CD4-positive, CD25-positive, alpha-beta regulatory T cell (primary cell): ENCODE measurements at places on chromosomes 2 and 18. TPM values are rescaled to one million over a fixed set of nuclear protein-coding genes. Genes with fewer than 3 reads are reported as not detected.
A peak's percentile ranks its signal among the peaks of the same experiment; 100 is the strongest.

DNA sequence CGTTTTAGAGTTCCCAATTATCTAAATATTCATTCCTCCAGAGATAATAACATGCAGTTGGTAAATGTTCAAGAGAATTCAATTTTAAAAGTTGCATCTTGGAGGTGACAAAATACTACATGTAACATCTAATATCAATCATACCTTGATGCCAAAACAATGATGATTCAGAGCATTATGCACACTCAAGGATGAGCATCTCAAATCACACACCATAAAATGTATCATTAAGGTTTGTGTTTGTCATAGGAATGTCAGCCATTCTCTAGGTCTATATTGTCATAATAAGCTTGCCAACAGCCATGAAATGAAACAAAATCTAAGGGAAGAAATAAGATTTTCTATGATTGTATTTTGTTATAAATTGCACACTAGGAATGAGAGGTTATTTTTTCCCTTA, 1667.0 kb downstream of the DPP10 start:
- DNase-seq: no peak
- H3K4me3 ChIP-seq: no peak overlapping the region
- H3K27ac ChIP-seq: no peak overlapping the region

DNA sequence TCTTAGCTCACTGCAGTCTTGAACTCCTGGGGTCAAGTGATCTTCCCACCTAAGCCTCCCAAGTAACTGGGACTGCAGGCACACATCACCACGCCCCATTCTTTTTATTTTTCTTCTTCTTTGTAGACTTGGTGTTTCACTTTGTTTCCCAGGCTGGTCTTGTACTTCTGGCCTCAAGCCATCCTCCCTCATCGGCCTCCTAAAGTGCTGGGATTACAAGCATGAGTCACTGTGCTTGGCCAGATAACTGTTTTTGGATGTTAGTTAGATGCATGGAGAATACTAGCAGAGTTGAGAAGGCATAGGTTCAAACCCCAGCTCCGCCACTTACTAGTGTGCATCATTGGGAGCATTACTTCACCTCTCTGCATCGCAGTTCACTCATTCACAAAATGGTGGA, 88.3 kb downstream of the TXNL1 start:
- no peak overlapping the region for H3K4me3 ChIP-seq
- H3K27me3 ChIP-seq: no peaks in the 10 kb centered on the region
- H3K36me3 ChIP-seq: no peaks in the 10 kb centered on the region
- H3K4me1 ChIP-seq: no peaks in the 10 kb centered on the region
- H3K27ac ChIP-seq: no peak overlapping the region

DNA sequence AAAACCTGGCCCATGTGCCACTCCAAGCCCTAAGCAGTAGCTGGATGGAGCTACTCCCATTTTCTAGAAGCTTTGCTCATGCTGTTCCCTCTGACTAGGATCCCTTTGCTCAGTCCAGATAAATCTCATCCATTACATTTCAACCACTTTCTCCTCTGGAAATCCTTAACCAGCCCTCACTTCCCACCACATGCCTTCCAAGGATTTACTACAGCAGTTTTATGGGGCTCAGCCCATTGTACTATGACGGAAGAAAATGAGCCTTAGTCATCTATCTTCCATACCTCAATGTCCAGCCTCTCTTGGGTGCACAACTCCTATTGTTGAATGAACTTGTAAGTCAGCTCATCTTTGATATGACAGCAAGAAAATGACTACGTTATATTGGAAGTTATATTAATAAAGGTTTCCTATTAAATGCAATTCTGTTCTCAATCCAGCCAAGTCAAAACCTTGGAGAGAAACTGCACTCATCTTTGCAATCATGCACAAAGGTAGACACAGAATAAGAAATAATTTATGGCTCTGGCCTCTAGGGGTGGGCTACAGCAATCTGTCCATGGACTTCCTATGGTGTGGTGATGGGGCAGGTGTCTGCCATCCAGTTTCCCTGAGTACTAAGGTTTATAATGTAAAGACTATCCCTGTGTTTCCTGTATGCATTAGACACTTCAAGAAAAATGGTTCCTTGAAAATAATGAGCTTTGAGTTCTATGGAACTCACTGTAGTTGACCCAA, 3.4 kb downstream of the B4GALT6 start:
- peaks cover 12% of the 10 kb centered on the region for H3K4me1 ChIP-seq
- DNase-seq: peak; percentile 13
- no peaks in the 10 kb centered on the region for H3K36me3 ChIP-seq
- no peak overlapping the region for H3K27ac ChIP-seq
- peaks cover 32% of the 10 kb centered on the region for H3K27me3 ChIP-seq

DNA sequence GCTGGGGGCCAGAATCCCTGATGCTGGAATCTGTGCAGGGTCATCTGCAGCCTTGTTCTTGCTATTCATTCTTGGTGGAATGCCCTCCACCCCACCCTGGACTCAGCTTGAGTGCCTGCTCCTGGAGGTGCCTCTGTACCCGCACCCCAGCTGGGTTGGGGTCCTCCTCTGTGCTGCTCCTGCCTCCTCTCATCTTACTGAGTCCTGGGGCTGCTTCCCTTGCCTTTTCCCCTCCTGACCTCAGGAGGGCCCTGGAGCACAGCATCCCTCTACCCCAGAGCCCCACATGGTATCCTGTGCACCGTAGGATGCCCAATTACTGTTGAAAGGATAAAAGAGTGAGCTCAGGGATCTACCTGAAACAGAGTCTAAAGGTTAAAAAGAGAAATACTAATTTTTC, 81.6 kb downstream of the CIB4 start:
- H3K4me1 ChIP-seq: peaks cover 9% of the 10 kb centered on the region
- no peak overlapping the region for H3K27ac ChIP-seq
- DNase-seq: no peak
- H3K27me3 ChIP-seq: peaks cover 10% of the 10 kb centered on the region
- H3K4me3 ChIP-seq: no peak overlapping the region
- H3K36me3 ChIP-seq: no peaks in the 10 kb centered on the region

GRCh38 chr2:159362816-159363251, 76.3 kb upstream of the WDSUB1 start:
- no peaks in the 10 kb centered on the region for H3K4me1 ChIP-seq
- H3K27ac ChIP-seq: no peak overlapping the region
- peaks cover 6% of the 10 kb centered on the region for H3K36me3 ChIP-seq
- DNase-seq: no peak
- H3K4me3 ChIP-seq: no peak overlapping the region

DNA sequence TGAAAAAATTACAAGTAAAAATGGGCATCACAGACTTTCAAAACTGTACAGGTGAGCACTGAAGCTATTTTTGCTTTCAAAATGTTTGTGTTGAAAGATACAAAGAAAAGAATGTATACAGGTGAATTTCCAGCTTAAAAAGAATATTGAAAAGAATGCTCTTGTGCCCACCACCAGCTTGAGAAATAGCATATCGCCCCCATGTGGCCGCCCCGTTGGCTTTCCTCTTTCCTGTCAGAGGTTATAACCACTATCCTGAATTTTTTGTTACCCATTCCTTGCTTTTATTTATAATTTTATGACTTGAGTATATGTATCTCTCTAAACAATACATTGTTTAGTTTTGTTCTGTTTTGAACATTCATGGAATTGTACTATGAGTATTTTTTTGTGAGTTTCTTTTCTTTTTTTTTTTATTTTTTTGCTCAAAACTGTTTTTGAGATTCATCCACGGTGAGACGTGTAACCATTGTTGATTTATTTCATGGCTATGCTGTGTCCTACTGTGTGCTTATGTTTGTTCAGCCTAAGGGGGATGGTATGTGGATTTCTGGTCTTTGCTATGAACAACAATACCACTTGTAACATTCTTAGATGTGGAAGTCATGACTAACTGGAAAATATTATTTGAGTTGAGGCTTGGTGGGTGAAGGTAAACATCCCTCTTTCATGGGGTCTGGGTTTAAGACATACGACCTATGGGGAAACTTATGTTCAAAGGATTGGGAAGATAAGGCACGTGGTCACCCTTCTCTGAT, 11.6 kb downstream of the TRPM8 start:
- no peaks in the 10 kb centered on the region for H3K4me1 ChIP-seq
- no peaks in the 10 kb centered on the region for H3K36me3 ChIP-seq
- H3K27me3 ChIP-seq: peaks cover 13% of the 10 kb centered on the region
- H3K4me3 ChIP-seq: no peak overlapping the region

- H3K4me1 ChIP-seq: no peaks in the 10 kb centered on the region
- no peaks in the 10 kb centered on the region for H3K36me3 ChIP-seq
- H3K27me3 ChIP-seq: peaks cover 18% of the 10 kb centered on the region
- H3K27ac ChIP-seq: no peak overlapping the region
- H3K4me3 ChIP-seq: no peak overlapping the region
These were observed 223.0 kb downstream of the ICOS start for GRCh38 chr2:204159526-204159925.

DNA sequence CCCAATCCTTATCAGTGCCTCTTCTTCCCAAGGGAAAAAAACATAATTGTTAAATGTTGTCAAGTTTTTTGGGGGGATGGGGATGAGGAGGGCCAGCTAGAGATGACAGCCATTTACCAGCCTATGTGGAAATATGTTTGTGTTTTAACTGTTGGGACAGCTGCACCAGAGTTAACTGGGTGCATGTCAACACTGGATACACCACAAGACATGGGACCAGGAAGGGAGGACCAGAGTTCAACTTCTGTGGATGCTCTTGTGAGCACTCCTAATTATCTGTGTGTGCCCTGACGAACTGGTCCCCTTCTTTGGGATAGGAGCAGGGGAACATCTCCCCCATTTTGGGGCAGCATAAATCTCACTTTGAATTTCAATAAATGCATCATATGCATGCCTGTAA, 66.1 kb upstream of the FZD5 start:
- H3K27ac ChIP-seq: no peak overlapping the region
- no peaks in the 10 kb centered on the region for H3K36me3 ChIP-seq
- no peak overlapping the region for H3K4me3 ChIP-seq
- no peaks in the 10 kb centered on the region for H3K4me1 ChIP-seq

GRCh38 chr2:234793212-234793785, 158.5 kb upstream of the SH3BP4 start:
- no peaks in the 10 kb centered on the region for H3K4me1 ChIP-seq
- H3K36me3 ChIP-seq: no peaks in the 10 kb centered on the region
- H3K4me3 ChIP-seq: no peak overlapping the region
- no peak for DNase-seq
- H3K27ac ChIP-seq: no peak overlapping the region
- no peaks in the 10 kb centered on the region for H3K27me3 ChIP-seq

- no peaks in the 10 kb centered on the region for H3K36me3 ChIP-seq
- no peak overlapping the region for H3K4me3 ChIP-seq
- no peak for DNase-seq
- no peaks in the 10 kb centered on the region for H3K27me3 ChIP-seq
- no peak overlapping the region for H3K27ac ChIP-seq
These were observed 125.6 kb upstream of the HS6ST1 start for GRCh38 chr2:128444121-128444771.

GRCh38 chr2:12577567-12578253, 139.0 kb upstream of the TRIB2 start:
- no peaks in the 10 kb centered on the region for H3K27me3 ChIP-seq
- no peak overlapping the region for H3K4me3 ChIP-seq
- no peaks in the 10 kb centered on the region for H3K4me1 ChIP-seq
- no peak overlapping the region for H3K27ac ChIP-seq
- H3K36me3 ChIP-seq: no peaks in the 10 kb centered on the region

GRCh38 chr2:105782646-105783045, 37.9 kb downstream of the NCK2 start:
- peak overlapping the region; percentile 67 for H3K4me3 ChIP-seq
- H3K27me3 ChIP-seq: no peaks in the 10 kb centered on the region
- peaks cover 93% of the 10 kb centered on the region for H3K4me1 ChIP-seq
- H3K27ac ChIP-seq: peak overlapping the region; percentile 68
- H3K36me3 ChIP-seq: peaks cover 24% of the 10 kb centered on the region
- no peak for DNase-seq

GRCh38 chr2:8394569-8395359, 287.1 kb upstream of the ID2 start:
- H3K4me3 ChIP-seq: no peak overlapping the region
- no peaks in the 10 kb centered on the region for H3K36me3 ChIP-seq
- no peaks in the 10 kb centered on the region for H3K27me3 ChIP-seq

DNA sequence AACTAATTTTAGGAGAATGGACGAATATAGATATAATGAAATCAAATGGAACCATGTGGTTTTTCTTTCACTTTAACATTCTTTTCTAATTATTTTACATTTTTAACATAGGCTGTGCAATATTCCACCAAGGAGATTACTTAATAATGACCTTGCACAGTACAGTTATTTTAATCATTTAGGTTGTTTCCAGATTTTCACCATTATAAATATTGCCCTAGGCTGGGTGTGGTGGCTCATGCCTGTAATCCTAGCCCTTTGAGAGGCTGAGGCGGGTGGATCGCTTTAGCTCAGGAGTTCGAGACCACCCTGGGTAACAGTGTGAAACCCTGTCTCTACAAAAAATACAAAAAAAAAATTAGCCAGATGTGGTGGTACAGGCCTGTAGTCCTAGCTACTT, 14.5 kb upstream of the DRC1 start:
- no peak overlapping the region for H3K27ac ChIP-seq
- no peak overlapping the region for H3K4me3 ChIP-seq
- H3K36me3 ChIP-seq: peaks cover 40% of the 10 kb centered on the region
- no peaks in the 10 kb centered on the region for H3K27me3 ChIP-seq
- DNase-seq: no peak
- H3K4me1 ChIP-seq: no peaks in the 10 kb centered on the region

- peaks cover 51% of the 10 kb centered on the region for H3K4me1 ChIP-seq
- no peak for DNase-seq
- H3K27me3 ChIP-seq: no peaks in the 10 kb centered on the region
- peaks cover 3% of the 10 kb centered on the region for H3K36me3 ChIP-seq
- H3K4me3 ChIP-seq: peak overlapping the region; percentile 47
- peak overlapping the region; percentile 25 for H3K27ac ChIP-seq
These were observed 151.7 kb downstream of the ANKRD44 start for GRCh38 chr2:197158591-197159550.

GRCh38 chr2:164182116-164182627, 439.1 kb downstream of the GRB14 start:
- H3K27ac ChIP-seq: no peak overlapping the region
- H3K27me3 ChIP-seq: no peaks in the 10 kb centered on the region
- H3K36me3 ChIP-seq: no peaks in the 10 kb centered on the region
- H3K4me3 ChIP-seq: no peak overlapping the region
- H3K4me1 ChIP-seq: no peaks in the 10 kb centered on the region

- H3K27ac ChIP-seq: peak overlapping the region; percentile 26
- no peak for DNase-seq
- peaks cover 32% of the 10 kb centered on the region for H3K4me1 ChIP-seq
These were observed 2.1 kb downstream of the MDH1 start for GRCh38 chr2:63590626-63591408.

DNA sequence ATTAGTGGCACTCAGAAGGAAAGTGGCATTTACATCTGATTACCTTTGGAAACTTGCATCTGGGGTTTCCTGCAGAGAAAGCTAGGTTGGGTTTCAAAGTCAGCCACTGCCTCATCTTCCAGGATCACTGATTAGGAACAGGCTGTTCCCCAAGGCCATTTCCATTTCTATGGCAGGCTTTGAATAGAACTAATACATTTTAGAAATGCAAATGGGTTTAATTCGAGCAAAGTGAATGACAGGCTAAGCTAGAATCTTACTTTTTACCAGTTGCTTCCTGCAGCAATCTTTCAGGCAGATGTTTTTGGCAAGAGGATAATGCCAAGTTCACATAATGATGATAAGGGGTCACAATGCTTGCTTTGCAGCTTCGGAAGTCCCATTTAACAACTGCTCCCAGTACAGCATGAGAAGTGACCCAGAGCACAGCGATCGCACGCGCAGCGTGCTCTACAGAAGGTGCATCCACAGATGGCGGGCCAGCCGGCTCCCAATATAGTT, 336.7 kb downstream of the LPIN1 start:
- H3K4me1 ChIP-seq: peaks cover 13% of the 10 kb centered on the region
- H3K36me3 ChIP-seq: no peaks in the 10 kb centered on the region
- peaks cover 2% of the 10 kb centered on the region for H3K27me3 ChIP-seq
- no peak overlapping the region for H3K4me3 ChIP-seq

The GAL3ST2 gene
- not detected for polyA plus RNA-seq

The SERPINB10 gene
- not detected for polyA plus RNA-seq

The HTRA2 gene
- 31.9 TPM for polyA plus RNA-seq

The ALKAL2 gene
- 0.80 TPM for polyA plus RNA-seq

The SMYD1 gene
- polyA plus RNA-seq: not detected

The GALNT3 gene
- 1.1 TPM for polyA plus RNA-seq

The LOXHD1 gene
- polyA plus RNA-seq: not detected

The PROKR1 gene
- polyA plus RNA-seq: not detected

The L3MBTL4 gene
- not detected for polyA plus RNA-seq

The PLEKHH2 gene
- not detected for polyA plus RNA-seq
